ENCODE measurements at places on chromosomes 3 and 15.
A peak's percentile ranks its signal among the peaks of the same experiment; 100 is the strongest.

DNA sequence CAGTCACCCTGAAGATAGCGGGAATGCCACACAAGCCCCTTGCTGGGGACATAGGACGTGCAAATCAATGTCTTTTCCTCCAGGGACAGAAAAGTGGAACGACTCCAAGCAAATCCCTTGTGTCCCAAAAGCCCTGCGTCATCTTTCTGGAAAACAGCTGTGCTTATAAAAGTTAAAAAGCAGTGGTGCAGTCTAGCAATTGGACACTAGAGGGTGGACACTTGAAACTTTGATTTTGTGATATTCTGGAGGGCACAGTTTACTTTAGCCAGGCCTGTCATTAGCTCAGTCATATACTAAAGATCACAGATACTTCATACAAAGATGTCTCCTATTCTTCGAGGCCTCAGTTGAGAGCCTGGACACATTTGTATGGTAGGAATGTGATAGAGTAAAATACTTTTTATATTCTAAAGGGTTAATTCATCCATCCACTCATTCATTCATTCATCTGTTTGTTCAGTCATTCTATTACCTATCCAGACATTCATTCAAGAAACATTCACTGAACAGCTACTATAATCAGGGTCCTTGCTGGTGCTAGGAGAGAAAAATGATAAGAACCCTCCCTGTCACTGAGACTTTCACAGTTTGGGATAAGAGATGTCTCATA is 63.8 kb upstream of the ANKRD34C start:
- H3K27ac ChIP-seq, result no peak overlapping the region
- H3K4me3 ChIP-seq, result no peak overlapping the region
- no peaks in the 10 kb centered on the region for H3K27me3 ChIP-seq
- H3K4me1 ChIP-seq, result no peaks in the 10 kb centered on the region
- no peaks in the 10 kb centered on the region for H3K36me3 ChIP-seq
- DNase-seq, result peak; percentile 22

GRCh38 chr3:143119009-143119914 is at the start of gene CHST2:
TSS of gene CHST2 (plus strand) at chr3:143119771. CDS start at chr3:143120817, 1,046 bp downstream.
- peaks cover 32% of the 10 kb centered on the region for H3K4me1 ChIP-seq
- H3K36me3 ChIP-seq, result peaks cover 16% of the 10 kb centered on the region
- H3K27me3 ChIP-seq, result no peaks in the 10 kb centered on the region
- H3K4me3 ChIP-seq, result peak within 1 kb of the TSS; percentile 89
- peak; percentile 97 for DNase-seq

GRCh38 chr15:61034678-61035291 is 194.3 kb downstream of the RORA start:
- H3K27me3 ChIP-seq, result 0 out of 3 replicates have a peak, but pooled peaks cover 3% of the 10 kb centered on the region
- no peak overlapping the region for H3K4me3 ChIP-seq
- H3K4me1 ChIP-seq, result no peaks in the 10 kb centered on the region
- DNase-seq, result no peak

GRCh38 chr15:23797747-23798446 is 110.8 kb upstream of the NDN start:
- no peak overlapping the region for H3K4me3 ChIP-seq
- DNase-seq, result no peak
- H3K36me3 ChIP-seq, result no peaks in the 10 kb centered on the region
- H3K4me1 ChIP-seq, result no peaks in the 10 kb centered on the region
- H3K27me3 ChIP-seq, result no peaks in the 10 kb centered on the region

DNA sequence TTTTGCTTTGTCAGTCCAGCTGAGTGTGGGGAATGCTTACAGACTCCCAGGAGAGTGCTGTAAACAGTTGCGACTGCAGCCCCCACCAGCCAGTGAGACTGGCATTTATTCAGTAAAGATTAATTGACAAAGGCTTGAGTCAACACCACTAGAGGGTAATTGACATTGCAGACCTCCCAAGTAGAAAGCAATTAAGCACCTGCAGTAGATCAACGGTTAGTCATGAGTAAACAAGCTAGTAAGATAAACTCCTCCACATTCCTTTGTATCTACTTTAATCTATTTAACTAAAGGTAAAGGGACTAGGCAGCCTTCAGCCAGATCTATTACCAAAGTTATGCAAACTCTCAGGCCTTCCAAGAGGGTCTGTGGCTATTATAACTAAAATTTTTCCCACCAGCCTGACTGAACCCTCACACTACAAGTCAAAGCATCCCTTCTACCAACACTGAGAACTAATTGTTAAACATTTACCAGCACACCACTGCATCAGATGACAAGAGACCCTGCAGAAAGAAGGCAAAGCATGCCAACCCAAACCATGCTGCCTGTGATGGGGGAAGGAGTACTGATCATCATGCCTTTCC is 30.5 kb upstream of the GALNT15 start:
- H3K27me3 ChIP-seq, result peaks cover 6% of the 10 kb centered on the region
- H3K4me1 ChIP-seq, result no peaks in the 10 kb centered on the region
- DNase-seq, result no peak
- no peak overlapping the region for H3K27ac ChIP-seq
- H3K36me3 ChIP-seq, result no peaks in the 10 kb centered on the region
- no peak overlapping the region for H3K4me3 ChIP-seq

GRCh38 chr15:67433495-67434099 is 87.3 kb upstream of the C15orf61 start:
- peaks cover 5% of the 10 kb centered on the region for H3K4me1 ChIP-seq
- no peaks in the 10 kb centered on the region for H3K36me3 ChIP-seq
- peak; percentile 60 for DNase-seq
- no peak overlapping the region for H3K4me3 ChIP-seq
- no peaks in the 10 kb centered on the region for H3K27me3 ChIP-seq
- no peak overlapping the region for H3K27ac ChIP-seq

DNA sequence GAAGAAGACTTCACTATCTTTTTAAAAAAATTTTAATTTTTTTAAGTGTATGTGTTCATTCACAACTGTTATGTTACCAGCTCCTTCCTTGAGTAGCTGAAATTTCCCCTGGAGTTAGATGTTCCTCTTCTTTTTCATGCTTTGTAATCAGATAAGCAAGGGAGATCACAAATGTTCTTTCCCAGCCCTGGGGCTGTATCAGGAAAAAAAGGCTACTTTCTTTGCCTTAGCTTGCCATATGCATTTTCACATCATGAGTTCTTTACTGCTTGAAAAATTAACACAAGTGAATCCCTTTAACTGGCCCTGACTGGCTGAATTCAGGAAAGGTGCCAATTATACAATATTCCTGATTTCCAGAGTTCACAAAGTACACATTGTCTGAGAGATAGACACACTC is 353.2 kb upstream of the ATP11B start:
- no peaks in the 10 kb centered on the region for H3K36me3 ChIP-seq
- no peak overlapping the region for H3K4me3 ChIP-seq
- H3K4me1 ChIP-seq, result no peaks in the 10 kb centered on the region
- DNase-seq, result no peak
- H3K27me3 ChIP-seq, result no peaks in the 10 kb centered on the region

GRCh38 chr3:168858327-168858726 is 762.6 kb upstream of the GOLIM4 start:
- no peaks in the 10 kb centered on the region for H3K27me3 ChIP-seq
- no peak for DNase-seq
- no peak overlapping the region for H3K4me3 ChIP-seq
- H3K36me3 ChIP-seq, result no peaks in the 10 kb centered on the region

DNA sequence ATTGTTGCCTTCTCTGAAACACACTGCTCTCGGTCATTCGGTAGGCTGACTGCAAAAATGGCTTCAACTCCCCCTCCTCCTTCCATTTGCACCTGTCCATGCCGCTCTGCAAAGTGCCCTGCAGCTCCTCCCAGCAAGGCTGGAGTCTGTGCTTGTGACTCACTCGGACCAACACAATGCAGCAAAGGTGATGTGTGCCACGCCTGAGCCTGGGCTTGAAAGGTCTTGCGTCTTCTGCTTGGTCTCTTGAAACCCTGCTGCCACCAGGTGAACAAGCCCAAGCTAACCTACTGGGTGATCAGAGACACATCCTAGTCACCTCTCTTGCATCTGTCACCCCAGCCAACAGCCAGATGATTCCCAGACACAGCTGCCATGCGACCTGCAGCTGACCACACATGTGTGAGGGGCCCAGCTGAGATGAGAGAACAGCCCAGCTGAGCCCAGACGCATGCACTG is 71.1 kb downstream of the MGLL start:
- no peaks in the 10 kb centered on the region for H3K4me1 ChIP-seq
- H3K36me3 ChIP-seq, result no peaks in the 10 kb centered on the region
- DNase-seq, result no peak
- H3K27ac ChIP-seq, result no peak overlapping the region
- no peak overlapping the region for H3K4me3 ChIP-seq

DNA sequence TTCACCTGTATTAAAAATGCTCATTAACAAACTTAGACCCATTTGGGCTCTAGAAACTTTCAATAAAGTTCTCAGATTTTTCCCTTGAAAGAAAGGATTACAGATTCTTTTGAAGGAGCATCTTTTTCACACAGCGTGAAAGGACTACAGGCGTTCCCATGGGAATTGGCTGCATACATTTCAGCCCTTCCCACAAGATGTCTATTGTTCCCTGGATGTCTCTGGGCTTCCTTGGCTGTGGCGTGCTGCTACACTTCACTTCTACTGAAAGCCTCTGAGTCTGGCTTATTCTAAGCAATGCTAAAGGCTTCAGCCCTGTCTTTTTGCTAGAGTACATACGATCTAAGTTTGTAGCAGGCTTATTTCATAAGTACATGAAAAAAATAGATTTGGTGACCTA is 1.4 kb downstream of the VEPH1 start:
- H3K27me3 ChIP-seq, result no peaks in the 10 kb centered on the region
- peaks cover 4% of the 10 kb centered on the region for H3K4me1 ChIP-seq
- H3K36me3 ChIP-seq, result no peaks in the 10 kb centered on the region
- DNase-seq, result no peak
- no peak overlapping the region for H3K27ac ChIP-seq

DNA sequence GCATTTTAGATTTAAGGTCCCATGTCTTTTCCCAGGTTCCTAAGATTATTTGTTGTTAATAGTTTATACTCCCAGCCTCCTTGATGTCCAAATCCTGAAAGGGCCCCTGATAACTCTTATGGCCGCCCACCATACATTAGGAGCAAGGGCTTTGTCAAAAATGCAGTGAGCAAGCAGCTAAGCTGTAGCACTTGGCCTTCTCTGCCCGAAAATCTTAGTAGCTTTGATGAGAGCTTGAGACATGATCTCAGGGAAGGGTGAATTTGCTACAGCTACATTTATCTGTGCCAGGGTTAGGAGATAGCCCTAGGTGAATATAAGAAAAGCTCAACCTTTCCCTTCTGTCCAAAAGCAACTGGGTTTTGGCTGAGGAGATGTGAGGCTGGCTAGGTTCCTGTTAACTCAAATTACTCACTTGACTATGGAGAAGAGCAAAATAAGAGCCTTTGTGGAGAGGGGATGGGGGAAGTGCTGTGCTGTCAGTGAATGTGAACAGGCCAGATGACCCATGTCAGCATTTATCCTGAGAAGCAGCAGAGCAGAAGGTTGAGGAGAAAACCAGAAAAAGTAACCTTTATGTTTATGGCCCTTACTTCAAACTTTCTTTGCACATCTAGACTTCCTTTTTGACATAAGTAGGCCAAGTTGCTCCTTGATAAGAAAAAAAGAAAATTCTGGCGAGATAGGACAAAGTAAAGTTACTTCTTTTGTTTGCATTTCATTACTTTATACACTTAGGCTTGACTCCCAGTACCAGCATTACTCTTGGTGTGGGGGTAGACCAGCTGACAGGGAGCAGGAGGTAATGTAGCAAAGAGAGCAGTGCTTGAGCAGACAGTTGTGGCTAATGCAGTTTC is 21.1 kb downstream of the MAPK6 start:
- DNase-seq, result peak; percentile 31
- H3K36me3 ChIP-seq, result peaks cover 14% of the 10 kb centered on the region
- H3K4me1 ChIP-seq, result peaks cover 19% of the 10 kb centered on the region
- peak overlapping the region; percentile 24 for H3K27ac ChIP-seq
- H3K27me3 ChIP-seq, result no peaks in the 10 kb centered on the region
